ENCODE measurements at places on chromosomes 13 and 19.

DNA sequence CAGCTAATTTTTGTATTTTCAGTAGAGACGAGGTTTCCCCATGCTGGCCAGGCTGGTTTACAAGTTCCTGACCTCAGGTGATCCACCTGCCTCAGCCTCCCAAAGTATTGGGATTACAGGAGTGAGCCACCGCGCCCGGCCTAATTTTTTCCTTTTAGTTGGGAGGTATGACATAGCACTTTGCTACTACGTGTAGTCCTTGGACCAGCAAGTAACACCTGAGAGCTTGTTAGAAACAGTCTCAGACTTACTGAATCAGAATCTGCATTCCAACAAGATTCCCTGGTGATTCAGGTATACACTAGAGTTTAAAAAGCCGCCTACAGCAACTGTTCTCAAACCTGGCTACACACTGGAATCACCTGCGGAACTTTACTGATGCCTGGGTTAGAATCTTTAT, 1.8 kb upstream of the FARP1 start:
- no peak for DNase-seq

- DNase-seq: no peak
Observed at GRCh38 chr19:31515931-31516330, 166.7 kb upstream of the TSHZ3 start.

GRCh38 chr19:38395381-38396114, 7.1 kb downstream of the SPRED3 start:
- DNase-seq: no peak

GRCh38 chr19:42096255-42096837, 20.4 kb downstream of the ZNF574 start:
- DNase-seq: no peak

DNA sequence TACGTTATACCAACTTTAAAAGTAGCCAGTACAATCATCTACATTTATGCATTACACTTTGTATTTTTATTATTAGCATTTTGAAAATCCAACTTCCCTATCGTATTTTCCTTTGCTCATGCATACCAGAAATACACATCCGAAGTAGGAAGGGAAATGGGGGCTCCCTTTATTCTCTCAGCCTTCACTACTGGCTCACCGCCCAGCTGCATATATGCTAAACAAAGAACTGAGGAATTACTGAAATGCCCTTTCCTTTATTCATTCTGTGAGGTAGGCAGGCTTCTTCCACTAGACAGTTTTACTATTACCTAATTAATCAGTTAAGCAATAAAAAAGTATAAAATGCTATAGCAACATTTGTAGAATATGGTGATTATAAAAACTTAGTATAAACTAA, 291.6 kb downstream of the KLF12 start:
- no peak for DNase-seq

- no peak for DNase-seq
Observed at GRCh38 chr13:33101835-33102234, 85.6 kb downstream of the KL start.

DNA sequence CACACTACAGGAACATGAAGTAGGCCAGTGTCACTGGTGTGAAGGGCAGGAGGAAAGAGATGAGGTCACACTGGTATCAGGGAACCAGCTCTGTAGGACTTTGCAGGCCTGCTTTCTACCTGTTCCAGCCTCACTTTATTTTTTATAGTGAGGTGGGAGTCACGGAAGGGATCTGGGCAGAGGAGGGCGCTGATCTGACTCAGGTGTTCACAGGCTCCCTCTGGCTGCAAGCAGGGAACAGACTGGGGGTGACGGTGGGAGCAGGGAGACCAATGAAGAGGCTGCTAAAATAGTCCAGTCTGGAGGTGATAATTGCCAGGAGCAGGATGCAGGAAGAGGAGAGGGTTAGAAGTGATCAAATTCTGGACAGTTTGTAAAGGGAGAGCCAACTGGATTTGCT, 2.8 kb downstream of the THAP8 start:
- no peak for DNase-seq

GRCh38 chr13:102642475-102642874, 45.7 kb downstream of the TPP2 start:
- peak; percentile 65 for DNase-seq

GRCh38 chr19:10740798-10741197, 22.9 kb downstream of the DNM2 start:
- DNase-seq: no peak

GRCh38 chr13:111515307-111515617, 194.8 kb downstream of the TEX29 start:
- DNase-seq: no peak

- DNase-seq: no peak
Observed at GRCh38 chr13:85009447-85009846, 789.8 kb downstream of the SLITRK6 start.
